ENCODE measurements at places on chromosomes 5 and 9.

DNA sequence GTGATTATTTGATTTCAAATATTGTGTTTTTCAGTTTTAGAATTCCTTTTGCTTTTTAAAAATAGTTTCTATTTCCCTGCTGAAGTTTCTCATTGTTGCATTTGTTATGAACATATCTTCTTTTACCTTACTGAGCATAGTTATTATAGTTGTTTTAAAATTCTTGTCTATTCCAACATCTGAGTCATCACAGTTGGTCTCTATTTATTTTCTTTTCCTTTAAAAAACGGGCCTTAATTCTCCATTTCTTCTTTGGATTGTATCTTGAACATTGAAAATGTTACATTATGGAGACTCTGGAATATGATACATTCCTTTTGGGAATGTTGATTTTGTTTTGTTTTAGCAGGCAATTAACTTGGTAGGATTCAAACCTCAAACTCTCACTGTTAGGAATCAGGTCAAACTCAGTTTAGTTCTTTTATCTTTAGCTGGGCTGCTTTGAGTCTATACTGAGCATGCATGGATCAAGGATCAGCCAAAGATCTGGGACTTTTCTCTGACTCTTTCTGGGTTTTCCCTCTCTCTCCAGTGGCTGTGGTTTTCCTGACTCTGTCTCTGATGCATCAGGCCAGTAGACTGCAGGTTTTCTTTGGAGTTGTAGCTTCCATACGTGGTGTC is 70.3 kb downstream of the TEK start:
- no peak for DNase-seq

DNA sequence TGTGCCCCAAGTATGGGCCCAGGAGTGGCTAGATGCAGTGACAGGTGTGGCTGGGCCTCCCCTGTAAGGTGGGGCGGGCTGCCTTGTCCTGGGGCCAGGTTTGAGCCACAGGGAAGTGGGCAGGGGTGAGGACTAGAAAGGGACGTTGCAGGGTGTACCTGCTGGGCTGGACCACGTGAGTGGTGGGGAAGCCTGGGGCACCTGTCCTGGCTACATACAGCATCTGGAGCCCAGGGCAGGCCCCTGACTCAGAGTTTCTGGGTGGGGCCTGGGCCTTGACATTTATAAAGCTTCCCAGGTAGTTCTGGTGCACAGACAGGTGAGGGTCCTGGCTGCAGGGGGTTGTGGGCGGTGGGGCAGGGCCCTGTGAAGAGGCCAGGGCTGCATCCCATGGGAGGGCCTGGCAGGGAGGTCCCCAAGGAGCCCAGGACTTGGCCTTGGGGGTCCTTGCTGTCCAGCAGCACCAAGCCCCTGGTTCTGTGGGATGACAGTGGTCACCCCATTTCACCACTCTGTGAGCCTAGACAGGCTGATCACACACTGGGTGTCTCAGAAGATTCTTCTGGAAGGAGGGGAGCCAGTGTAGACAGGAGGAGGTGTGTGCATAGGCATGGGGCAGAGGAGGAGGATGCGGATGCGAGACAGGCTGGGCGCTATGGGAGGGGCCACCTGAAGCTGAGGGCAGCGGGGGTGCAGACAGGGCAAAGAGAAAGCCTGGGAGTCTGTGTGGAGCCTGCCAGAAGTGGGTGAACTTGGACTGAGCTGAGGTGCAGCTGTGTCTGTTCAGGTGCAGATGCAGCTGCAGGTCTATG is 94.0 kb downstream of the PHF2 start:
- DNase-seq = no peak

- DNase-seq = no peak
These were observed 39.0 kb downstream of the ESM1 start for GRCh38 chr5:54946306-54946819.

DNA sequence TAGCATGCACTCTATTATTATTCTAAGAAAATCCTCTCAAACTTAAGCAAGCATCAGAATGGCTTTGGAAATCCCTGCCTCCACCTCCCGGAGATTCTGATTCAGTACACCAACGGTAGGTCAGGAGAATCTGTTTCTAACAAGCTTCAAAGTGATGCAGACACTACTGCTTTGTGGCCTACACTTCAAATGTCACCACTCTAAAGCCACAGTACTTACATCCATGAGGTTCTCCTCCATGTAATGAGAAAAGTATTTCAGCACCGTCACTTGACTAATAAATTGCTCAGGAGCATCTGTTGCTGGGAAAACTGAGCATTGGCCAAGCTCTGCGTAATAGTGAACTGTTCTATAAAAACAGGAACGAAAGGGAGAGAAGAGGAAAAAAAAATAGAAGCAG is 4.8 kb downstream of the PLK2 start:
- no peak for DNase-seq

GRCh38 chr5:145689235-145689634 is 145.9 kb downstream of the PRELID2 start:
- no peak for DNase-seq

GRCh38 chr9:113957821-113958341 is 81.8 kb downstream of the ZNF618 start:
- DNase-seq = no peak

- no peak for DNase-seq
These were observed 482.9 kb downstream of the IRX1 start for GRCh38 chr5:4078544-4078943.

DNA sequence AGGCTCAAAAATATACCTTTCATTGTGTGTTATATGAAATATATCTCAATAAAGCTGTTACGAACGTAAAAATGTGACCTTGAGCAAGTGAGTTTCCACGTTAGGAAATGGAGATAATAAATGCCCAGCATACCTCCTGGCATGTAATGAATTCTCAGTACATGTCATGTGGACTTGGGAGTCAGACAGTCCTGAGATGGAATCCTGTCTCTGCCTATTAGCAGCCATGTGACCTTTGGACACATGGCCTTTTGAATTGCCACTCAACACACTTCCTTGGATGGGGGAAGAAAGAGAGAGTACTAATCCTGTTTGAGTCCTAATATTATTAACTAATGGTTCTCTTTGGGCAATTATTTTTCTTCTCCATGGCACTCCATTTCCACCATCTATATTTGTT is 25.7 kb downstream of the TRIM32 start:
- DNase-seq = no peak

DNA sequence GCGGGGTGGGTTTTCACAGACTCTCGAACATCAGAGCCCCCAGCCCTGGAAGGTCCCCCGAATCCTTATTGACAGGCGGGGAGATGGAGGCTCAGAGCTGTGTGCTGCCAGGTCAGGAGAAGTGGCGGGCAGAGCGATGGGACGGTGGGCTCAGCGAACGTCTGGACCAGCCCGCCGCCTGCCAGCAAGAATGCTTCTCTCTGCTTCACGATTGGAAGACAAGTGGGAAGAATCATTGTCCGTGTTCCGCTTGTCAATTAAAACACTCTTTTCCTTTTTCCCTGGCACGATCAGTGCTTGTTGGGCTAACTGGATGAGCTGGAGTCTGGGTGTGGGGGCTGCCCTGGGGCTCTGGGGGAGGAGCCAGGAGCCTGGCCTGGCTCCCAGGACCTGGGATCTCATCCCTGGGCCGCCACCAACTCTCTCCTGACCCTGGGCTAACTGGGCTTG is 1.6 kb downstream of the COL5A1 start:
- no peak for DNase-seq

- no peak for DNase-seq
These were observed 33.2 kb upstream of the DMXL1 start for GRCh38 chr5:119037496-119038215.

GRCh38 chr5:167993771-167994170 is 297.7 kb upstream of the WWC1 start:
- DNase-seq = no peak

- DNase-seq = no peak
These were observed 115.7 kb downstream of the SUSD1 start for GRCh38 chr9:112059145-112059965.

GRCh38 chr5:121175986-121176385 is 675.7 kb upstream of the FTMT start:
- DNase-seq = no peak

DNA sequence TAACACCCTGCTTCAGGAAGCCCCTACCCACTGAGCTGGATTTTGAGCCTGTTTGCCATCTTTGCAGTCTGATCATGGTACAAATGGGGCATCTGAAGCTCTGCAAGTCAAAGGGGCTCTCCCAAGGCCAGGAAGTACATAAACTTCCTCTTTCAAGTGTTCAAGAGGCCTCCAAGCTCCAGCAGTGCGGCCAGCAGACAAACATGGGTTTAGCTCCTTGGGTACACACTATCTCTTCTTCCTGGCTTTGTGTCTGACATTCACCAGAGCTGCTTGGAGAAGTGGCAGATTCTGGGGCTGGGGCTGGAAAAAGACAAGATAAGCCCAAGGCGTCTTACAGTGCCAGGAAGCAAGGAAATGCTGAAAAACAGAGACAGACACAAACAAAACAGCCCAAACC is 34.1 kb downstream of the LAMC3 start:
- no peak for DNase-seq

DNA sequence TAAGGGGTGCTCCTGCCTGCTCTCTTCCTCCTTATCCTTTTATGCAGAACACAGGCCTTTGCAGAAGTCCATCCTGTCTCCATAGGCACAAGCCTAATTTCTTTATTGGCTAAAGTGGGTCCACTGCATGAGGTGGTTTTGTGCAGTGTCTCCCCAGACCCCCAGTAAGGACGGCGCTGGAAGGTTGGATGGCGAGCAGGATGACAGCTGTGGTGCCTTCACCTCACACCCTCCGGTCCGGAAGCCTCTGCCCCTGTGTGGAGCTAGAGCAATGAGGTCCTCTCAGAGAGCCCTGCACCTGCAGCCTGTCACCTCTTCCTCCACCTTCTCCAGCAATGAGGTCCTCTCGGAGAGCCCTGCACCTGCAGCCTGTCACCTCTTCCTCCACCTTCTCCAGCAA is 393.7 kb upstream of the IRX1 start:
- no peak for DNase-seq

DNA sequence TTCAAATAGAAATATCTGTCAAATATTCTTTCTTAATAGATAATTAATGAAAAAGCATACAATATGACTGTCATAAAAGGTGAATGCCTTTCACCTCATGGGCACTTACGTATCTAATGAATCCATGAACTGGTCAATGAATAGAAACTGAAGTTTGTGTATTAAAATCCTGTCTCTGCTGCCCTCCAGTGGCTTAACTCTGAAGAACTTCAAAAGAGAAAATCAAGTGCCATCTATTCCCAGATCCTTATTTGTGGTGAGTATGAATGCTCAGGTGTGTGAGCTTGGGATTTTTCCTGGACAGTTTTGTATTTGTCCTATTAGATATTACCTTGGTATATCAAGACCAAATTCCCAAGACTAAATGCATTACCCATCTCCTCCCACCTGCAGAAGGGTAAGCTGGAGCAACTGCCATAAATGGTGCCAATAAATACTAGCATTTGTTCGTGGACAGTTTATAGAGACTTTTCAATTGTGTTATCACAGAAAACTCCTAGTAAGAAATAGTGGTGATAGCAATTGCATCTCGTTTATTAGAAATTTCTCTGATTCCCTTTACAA is 44.0 kb upstream of the SVEP1 start:
- peak; percentile 71 for DNase-seq

GRCh38 chr5:180976518-180976917 is 12.1 kb upstream of the BTNL3 start:
- DNase-seq = no peak

- DNase-seq = no peak
These were observed 16.7 kb upstream of the ZNF131 start for GRCh38 chr5:43104057-43104456.

GRCh38 chr5:132775476-132775961 is 1.5 kb downstream of the SEPTIN8 start:
- DNase-seq = no peak

DNA sequence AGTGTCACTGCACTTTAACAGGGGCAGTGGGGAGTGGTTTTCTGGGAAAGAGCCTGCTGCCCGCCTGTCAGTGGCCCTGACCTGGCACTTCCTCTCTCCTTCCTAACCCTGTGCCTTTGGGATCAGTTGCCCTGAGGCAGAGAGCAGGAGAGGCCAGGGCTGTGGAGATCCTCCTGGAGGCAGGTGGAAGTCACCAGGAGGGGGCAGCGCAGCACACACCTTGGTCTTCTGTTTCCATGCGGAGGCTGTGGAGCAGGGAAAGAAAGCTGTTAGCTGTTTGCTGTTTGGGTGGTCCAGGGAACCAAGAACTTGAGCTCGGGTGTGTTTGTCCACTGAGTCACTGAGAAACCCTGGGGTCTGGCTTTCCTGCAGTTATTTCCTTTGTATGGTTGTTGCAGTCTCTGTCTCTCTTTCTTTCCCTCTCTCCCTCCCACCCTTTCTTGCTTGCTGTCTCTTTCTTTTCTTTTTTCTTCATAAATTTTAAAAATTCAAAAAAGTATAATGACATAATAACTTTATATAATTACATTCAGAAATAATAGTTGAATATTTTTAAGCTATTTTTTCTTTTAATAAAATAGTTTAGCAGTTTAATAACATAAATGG is 28.1 kb downstream of the NTRK2 start:
- DNase-seq = peak; percentile 4

- no peak for DNase-seq
These were observed 17.1 kb downstream of the STC2 start for GRCh38 chr5:173310861-173311785.

GRCh38 chr5:158431369-158432029 is 572.6 kb upstream of the CLINT1 start:
- DNase-seq = no peak

GRCh38 chr5:3886524-3887451 is 291.2 kb downstream of the IRX1 start:
- DNase-seq = no peak

DNA sequence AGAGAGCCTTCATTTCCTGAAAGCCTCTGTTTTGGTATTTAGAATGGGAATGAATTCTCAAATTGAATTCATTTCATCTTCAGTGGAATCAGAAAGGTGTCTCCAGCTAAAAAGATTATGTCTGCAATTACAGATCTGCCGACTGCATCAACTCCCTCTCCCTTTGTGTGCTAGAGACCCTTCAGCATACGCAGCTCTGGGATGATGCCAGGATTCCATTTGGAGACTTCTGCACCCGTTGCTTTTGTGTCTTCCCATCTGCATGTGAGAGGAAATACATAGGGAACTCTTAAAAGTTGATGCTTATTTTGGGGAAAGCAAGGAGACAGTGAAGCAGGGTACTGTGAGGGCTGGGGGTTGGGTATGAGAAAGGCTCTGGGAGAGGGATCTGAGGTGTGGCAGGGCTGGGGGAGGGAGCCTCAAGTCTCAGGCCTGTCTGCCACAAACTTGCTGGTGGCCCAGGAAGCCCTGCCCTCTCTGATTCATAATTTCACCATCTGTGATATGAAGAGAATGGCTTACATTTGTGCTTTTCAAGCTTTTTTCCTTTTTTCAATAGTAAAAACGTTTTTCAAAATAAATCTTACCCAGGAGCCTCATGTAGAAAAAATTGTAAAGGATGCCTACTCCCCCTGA is 89.7 kb upstream of the SAP30L start:
- DNase-seq = peak; percentile 17

DNA sequence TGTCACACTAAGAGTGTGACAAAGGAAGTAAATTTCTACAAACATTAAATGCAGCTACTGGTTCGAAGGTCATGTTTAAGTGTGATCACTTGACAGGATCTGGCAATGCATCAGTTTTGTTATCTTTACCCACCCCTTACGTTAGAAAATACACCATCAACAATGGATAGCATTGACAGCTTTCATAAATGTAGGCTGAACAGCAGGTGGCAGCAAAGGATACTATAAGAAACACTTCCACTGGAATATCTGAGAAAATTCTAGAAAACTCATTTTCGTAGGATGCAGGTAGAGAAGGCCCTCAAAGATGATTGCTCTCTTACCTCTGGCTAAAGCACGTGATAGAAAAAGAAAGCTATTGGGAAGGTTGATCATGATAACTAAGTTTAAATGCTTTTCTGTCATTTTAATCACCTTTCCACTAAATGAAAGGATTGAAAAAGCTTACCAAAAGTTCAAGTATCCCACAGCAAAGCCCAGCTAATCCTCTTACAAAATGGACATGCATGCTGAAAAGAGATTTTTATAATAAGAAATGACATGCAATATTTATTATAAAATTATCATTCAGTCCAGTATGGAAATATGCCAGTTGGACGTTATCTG is 292.5 kb downstream of the PARP8 start:
- DNase-seq = peak; percentile 29

Measured in NCI-H1694 (cell line).